Stimulated activated CD4-positive, alpha-beta T cell treated with anti-CD3 and anti-CD28 coated beads, Interleukin-2, amount 100 ng/mL, for 24 hours (primary cell): ENCODE measurements at places on chromosomes 2 and 18.

DNA sequence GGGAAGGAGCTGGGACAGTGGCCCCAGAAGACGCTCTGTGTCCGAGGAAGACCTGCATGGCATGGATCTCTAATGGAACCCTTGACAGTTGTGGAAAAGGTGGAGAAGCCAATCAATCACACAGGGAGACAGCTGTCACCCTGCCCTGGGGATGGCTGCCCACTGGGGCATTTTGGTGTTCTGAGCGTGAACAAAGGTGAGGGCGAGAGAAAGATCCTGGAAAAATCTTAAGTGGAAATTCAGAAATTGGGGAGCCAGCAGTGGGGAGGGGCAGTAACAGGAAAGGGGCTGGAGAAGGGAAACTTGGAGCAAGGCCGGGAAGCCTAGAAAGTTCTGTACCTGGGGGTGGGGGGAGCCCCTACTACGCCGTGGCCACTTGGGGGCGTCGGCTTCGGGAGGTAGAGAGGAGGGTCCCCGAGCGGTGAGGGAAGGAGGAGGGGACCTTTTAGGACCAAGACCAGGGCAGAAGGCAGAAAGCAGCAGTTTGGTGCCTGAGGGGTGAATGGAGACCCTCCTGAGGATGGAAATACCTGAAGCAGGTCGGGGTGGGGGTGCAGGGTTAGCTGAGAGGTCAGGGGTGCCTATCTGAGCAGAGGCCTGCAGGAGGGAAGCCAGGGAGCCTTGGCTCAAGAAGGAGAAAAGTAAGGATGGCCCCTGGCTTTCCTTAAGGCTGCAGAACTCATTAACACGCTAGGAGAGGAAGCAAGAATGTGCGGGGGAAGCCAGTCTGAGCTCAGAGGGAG lies 30.0 kb downstream of the NGEF start:
- no peak for DNase-seq

- no peak for DNase-seq
Measured at GRCh38 chr2:32220445-32220844, 44.2 kb downstream of the NLRC4 start.

GRCh38 chr2:25831746-25832449 lies 46.4 kb downstream of the ASXL2 start:
- DNase-seq: no peak

- no peak for DNase-seq
Measured at GRCh38 chr2:120497261-120497977, 151.5 kb downstream of the INHBB start.

- no peak for DNase-seq
Measured at GRCh38 chr18:28164771-28165483, 12.0 kb downstream of the CDH2 start.
